NCI-H460 (cell line): ENCODE measurements at places on chromosomes 6 and 20.

DNA sequence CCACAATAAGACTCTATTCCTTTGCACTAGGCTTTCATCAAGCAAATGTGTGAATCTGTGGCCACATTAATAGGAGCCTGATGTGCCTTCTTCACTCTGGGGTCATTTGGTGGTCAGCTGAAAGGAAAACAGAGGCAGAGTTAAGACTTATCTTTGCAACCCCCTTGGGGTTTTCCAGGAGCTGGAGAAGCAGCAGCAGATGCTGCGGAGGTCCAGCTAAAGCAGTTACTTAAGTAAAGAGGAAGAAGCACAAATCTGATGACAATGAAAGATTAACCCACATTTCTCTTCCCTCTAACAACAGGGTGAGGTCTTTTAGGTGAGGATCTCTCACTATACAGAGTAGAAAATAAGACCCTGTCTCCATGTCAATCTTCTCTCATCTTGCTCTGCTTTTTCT, 45.4 kb upstream of the QKI start:
- DNase-seq, result no peak

GRCh38 chr6:128400875-128401274, 119.5 kb downstream of the PTPRK start:
- no peak for DNase-seq

DNA sequence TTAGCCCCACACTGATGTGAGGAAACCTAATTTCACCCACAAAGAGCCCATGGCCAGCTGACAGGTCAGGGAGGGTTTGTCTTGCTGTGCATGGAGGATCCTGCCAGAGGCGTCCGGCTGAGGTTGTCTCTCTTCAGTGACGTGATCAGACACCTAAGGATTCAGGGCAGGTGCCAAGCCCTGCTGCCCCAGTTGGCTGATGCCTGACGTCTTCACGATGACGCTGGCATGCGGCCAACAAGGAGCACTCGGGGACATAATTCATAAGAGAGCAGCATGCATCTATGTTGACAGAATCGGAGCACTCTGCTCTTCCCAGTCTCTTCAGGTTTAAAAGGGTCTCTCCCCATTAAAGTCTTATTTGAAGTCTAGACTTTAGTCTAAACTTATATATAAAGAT, 47.8 kb downstream of the PSMB1 start:
- DNase-seq, result no peak

DNA sequence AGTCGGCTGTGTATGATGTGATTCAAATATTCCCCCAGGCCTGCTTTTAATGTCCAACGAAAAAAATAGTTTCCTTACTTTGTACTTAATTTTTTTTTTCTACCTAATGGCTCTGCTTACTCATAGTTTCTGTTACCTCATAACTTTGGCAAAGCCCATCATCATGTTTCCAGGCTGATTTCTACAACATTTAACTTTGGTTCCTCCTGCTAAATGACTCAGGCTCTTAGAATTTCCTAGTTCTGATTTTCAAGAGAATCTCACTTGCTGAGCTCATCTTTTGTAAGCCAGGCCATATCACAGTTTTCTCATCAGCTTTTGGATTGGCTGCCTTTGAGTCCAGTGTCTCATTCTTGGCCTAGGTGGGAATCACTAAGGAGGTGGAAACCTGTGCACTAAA, 323.1 kb downstream of the HDGFL1 start:
- peak; percentile 9 for DNase-seq

GRCh38 chr6:128759901-128760300, 123.0 kb upstream of the LAMA2 start:
- DNase-seq, result no peak

DNA sequence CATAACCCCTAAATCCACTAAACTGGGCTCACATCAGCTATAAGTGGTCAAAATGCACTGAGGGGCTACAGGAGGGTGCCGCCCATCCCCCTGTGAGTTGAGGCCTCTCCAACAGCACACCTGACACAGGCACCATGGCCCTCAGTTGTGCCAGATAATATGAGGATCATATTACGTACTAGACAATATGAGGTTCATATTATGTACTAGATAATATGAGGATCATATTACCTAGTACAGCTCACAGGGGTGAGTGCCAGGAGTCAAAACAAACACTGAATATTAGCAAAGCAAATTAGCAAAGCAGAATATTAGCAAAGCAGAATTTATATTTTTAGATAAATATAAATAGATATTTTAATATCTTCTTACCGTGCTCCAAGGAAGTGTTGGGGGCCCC, 35.3 kb downstream of the CD24 start:
- DNase-seq, result no peak

DNA sequence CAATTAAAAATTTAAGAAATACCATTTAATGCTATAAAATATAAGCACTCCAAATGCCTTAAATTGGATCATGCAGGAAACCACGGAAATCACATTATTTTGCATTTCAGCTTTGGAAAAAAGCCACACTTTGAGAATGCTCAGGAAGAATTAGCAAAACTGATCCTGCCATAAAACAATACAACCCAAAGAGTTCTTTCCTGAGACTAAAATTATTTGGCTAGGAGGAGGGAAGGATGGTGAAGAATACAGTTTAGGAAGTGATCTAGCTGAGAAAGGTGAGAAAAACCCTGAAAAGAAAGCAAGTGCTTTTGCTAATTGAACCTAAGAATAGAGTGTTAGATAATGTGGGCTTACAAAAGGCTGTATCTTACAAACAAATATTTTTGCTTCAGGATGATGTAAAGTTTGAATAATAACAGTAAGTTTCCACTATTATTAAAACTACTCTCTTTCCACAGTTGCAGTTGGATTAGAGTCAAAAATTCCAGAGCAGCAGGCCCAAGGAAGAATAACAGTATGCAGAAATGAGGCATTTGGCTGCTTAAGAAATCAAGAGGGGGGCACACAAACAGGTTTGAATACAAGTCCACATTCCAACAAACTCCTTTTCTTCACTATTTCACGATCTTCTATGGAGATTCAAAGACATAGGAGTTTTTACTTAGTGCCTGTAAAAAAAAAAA, 565.4 kb downstream of the RFPL4B start:
- DNase-seq, result no peak

DNA sequence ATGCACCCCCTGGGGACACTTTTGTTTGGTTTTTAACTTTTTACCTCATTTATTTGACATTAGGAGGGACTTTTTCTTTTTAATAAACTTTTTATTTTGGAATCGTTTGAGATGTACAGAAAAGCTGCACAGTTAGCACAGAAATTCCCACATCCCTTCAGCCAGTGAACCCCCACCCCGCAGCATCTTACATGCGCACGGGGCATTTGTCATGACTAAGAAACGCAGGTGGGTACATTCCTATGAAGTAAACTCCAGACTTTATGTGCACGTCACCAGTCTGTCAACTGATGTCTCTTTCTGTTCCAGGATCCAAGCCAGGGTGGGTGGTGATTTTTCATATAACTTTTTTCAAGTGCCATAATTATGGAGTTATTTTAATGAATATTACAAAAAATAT, 4.9 kb upstream of the ZNF831 start:
- no peak for DNase-seq

- DNase-seq, result no peak
Measured at GRCh38 chr6:84769306-84769705, 4.9 kb upstream of the TBX18 start.

GRCh38 chr20:7966176-7966575, 25.9 kb upstream of the HAO1 start:
- DNase-seq, result no peak

DNA sequence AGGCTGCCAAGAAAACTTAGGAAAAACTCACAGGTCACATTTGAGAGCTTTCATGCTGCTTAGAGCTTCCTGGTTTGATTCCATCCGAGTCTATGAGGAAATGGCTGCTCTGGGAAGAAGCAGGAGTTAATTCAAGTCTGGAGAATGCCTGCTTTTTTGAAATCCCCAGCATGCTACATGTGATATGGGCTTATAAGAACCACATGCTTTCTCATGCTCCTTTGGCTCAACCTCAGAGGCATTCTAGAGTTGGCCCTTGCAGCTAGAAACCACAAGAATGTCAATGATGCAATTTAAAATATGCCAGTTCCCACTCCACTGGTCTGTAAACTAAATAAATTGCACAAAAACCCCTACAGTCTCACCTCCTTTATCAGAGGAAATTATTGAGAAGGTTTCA, 142.9 kb upstream of the OLIG3 start:
- DNase-seq, result peak; percentile 11

DNA sequence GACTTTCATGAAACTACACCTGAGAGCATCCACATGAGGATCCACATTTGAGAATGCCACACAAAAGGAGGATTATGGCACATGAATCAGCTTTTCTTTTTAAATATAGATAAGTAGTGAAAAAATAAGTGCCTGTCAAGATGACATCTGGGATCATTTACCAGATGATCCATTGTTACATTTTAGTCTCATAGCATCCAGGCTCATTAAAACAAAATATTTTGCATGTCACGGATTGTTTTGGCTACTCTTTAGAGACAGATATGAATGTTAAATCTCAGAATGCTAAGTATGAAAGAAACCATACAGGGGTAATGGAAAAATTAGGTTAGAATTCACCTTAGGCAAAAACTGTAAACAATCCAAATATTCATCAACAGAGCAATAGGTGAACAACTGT, 66.7 kb downstream of the MYO6 start:
- DNase-seq, result no peak

DNA sequence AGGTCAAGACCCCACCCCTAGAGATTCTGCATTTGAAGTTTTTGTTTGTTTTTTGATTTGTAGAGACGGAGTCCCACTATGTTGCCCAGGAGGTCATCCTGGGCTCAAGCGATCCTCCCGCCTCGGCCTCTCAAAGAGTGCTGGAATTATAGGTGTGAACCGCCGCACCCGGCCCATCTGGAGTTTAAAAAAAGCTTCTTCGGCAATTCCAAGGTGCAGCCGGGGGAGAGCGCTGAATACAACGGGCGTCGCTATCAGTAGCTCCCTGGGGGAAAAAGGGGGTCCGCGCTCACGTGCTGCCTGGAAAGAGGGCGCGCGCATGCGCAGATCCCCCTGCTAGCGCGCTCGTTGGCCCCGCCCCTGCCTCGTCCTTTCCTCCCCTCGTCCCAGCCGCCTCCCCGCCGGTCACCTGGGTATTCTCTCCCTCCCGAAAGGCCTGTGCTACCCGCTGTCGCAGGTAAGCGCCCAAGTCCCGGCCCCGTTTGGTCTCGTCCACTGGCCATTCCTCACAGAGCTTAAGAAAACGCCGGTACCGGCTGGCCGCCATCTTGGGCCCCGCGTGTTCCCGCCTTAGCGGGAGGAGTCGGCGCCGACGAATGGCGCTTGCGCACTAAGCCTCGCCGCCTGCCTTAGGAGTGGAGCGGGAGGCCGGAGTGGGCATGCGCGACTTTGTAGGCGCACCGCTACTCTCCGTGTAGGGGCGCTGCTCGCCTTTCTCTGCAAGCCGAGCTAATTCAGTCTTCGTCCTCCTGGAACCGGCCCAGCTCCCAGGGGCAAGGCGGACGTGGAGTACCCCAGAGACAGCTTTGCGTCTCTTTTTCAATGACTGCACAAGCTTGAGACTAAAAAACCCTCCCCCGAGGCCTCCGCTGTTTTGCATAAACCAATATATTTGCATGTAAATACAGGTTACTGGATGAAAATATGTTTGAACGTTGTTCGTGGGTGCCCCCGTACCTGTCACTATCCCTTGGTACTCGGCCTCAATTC, at the start of gene UQCC2:
UQCC2 (minus strand) TSS at position 561 of the 990 bp plus-strand sequence; CDS start at position 547, 14 bp downstream.
- peak; percentile 94 for DNase-seq

GRCh38 chr6:158290659-158291058, 21.6 kb upstream of the TULP4 start:
- DNase-seq, result no peak
